ENCODE measurements at places on chromosomes 6 and 20.

DNA sequence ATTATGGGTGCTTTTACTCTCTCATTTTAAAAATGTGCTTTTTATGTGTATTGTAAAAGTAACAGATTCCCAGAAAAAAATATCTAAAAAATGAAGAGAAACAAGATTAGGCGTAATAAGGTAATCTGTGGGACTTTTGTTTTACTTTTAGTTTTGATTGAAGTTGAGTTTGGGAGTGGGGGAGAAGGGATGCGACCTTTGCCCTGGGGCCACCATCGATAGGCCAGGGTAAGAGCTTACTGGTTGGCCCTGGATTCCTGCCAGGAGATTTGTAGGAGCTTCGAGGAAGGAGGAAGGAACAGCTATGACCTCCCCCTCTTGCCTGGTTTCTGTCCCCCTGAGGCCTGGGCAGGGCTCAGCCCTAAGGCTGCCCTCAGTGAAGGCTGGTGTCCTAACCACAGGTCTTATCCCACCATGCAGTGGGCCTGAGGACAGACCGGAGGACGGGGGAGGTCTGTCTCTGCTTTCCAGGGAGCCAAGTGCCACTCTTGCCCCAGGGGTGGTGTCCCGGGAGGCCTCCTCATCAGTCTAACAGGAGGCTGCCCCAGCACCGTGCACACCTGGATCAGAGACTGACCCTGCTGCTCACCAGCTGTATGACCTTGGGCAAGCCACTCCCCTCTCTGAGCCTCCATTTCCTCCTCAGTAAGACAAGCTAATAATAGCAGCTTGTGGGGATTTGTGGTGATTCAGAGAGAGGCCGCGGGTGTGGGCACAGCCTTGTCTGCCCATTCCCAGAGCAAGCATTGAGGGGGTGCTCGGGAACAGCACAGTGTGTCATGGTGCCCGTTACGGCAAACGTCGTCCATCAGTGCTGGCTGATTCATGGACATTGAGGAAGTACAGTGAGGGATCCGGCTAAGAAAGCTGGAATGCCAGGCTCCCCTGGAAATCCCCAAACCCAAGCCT is 21.2 kb downstream of the TGM2 start:
- no peak for DNase-seq

- DNase-seq, result no peak
Observed at GRCh38 chr6:149995971-149996370, 29.4 kb downstream of the RAET1L start.

DNA sequence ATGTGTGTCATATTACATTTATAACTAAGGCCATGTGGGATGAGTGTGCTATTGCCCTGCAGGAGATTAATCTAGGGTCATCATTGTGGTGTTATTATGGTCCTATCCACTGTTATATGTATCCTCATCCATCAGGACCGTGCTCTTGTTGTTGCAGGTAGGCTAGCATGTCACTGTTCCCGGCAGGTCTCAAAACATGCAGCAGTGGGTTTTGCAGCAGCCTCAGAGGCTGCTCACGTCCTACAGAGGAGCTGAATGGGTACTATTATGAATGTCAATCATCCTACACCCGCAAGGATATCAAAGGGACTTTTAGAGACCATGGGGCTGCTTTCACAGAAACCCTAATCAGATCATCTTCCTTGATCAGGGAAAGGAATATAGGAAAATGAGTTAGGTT is 318.2 kb downstream of the SAMD5 start:
- no peak for DNase-seq

DNA sequence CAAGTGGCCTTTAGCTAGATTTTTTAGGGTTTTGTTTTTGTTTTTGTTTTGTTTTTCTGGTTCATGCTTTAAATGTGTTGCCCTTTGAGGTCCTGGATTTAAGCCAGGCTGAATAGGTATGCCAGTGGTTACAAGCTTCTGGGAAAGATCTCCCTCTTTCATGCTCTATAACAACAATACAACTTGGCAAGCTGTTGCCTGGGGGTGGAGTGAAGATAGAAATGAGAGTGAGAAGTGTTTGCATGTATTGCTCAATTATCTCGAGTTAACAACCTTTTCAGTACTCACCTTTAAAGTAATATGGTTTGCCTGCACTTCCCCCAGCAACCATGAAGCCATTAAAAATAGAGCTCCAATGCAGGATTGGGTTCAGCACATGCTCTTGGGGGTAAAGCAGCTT is 19.2 kb upstream of the HAO1 start:
- no peak for DNase-seq

- no peak for DNase-seq
Observed at GRCh38 chr20:24764027-24764793, 184.9 kb upstream of the CST7 start.

DNA sequence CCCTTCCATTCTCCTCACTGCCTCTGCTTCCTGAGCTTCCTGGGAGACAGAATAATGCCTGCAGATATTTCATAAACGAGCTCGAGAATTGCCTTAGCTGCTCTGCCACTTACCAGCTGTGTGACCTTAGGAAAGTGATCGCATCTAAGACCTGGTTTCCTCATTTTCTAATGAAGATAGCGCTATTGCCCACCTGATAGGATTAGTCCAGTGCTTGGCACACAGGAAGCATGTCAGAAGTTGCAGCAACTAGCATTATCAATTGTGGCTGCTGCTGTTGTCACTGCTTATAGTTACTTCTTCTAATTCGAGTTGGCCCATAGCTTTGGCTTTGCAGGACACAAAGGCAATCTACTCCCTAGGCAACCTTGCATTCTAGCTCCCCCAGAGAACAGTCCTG is 305.5 kb upstream of the SGK1 start:
- DNase-seq, result no peak

- DNase-seq, result no peak
Observed at GRCh38 chr20:61447952-61448351, 195.9 kb downstream of the CDH4 start.

- no peak for DNase-seq
Observed at GRCh38 chr20:43681991-43682410, 15.1 kb downstream of the MYBL2 start.

- DNase-seq, result no peak
Observed at GRCh38 chr6:83313882-83314281, 117.0 kb downstream of the ME1 start.

DNA sequence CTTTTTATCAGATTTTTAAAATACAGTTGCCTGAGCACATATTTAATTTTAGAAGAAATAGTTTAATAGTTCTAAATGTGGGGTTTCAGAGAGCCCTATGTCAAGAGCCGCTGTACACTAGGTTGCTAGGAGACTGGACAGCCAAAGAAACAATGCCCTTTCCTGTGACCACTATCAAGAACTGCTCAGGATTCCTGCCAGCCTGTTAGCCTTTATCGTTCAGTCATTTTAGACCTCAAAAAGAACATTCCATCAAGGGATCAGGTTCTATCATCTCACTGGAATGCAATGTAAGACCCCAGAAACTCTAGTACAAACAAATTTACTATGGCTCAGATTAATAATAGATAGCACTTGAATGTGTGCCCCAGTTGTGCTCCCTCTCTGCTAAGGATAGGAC is 181.2 kb upstream of the CCN2 start:
- no peak for DNase-seq

DNA sequence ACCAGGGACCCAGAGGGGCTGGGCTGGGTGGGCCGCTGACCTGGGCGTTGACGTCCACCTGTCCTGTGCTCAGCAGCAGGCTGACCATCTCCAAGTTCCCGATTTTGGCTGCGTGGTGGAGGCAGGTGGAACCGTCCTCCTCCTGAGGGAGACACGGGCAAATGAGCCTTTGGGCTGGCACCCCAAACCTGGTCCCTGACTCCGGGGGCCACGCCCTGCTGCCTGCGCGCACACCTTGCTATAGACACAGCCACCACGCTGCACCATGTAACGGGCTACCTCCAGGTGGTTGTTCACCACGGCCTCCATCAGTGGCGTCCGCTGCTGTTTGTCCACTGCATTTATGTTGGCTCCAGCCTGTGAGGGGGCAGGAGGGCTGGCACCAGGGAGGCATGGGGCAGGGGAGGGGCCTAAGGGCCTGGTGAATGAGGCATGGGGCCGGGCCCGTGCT is 7.8 kb upstream of the SLC44A4 start:
- no peak for DNase-seq

- no peak for DNase-seq
Observed at GRCh38 chr20:58693226-58694006, 816 bp downstream of the NPEPL1 start.

GRCh38 chr20:40967700-40968099 is 60.9 kb upstream of the TOP1 start:
- DNase-seq, result no peak

- DNase-seq, result no peak
Observed at GRCh38 chr20:53547664-53548239, 45.9 kb downstream of the ZNF217 start.

- peak; percentile 40 for DNase-seq
Observed at GRCh38 chr6:3732345-3733141, 19.0 kb downstream of the PXDC1 start.

- no peak for DNase-seq
Observed at GRCh38 chr6:30614044-30614842, 2.8 kb downstream of the PPP1R10 start.

DNA sequence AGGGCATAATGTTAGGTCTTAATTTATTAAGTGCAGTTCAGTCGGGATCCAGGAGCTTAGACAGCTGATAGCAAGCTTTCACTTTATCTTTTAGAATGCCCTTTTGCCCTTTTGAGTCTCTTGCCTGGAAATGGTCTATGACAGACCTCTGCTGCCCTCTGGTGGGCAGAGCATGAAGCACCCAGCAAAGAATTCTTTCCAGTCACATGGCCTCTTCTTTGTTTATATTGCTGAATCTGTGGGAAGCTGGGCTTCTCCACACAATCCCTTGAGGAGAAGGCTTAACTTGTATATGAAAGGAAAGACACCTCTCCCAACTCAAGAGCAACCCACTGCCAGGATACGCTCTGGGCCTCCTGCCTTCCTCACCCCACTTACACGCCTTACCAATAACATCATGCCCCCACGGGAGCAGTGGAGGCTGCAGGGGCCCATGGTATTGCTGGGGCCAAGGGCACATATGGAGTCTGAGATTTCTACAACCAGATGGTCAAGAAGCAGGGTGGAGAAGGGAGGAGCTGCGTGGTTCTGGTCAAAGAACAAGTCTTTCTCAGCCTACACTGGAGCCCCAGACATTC is 20.4 kb downstream of the WFDC3 start:
- DNase-seq, result peak; percentile 60

GRCh38 chr6:136440203-136440602 is 110.0 kb downstream of the MAP7 start:
- DNase-seq, result no peak

GRCh38 chr20:23205611-23206041 is 119.5 kb upstream of the CD93 start:
- DNase-seq, result no peak

DNA sequence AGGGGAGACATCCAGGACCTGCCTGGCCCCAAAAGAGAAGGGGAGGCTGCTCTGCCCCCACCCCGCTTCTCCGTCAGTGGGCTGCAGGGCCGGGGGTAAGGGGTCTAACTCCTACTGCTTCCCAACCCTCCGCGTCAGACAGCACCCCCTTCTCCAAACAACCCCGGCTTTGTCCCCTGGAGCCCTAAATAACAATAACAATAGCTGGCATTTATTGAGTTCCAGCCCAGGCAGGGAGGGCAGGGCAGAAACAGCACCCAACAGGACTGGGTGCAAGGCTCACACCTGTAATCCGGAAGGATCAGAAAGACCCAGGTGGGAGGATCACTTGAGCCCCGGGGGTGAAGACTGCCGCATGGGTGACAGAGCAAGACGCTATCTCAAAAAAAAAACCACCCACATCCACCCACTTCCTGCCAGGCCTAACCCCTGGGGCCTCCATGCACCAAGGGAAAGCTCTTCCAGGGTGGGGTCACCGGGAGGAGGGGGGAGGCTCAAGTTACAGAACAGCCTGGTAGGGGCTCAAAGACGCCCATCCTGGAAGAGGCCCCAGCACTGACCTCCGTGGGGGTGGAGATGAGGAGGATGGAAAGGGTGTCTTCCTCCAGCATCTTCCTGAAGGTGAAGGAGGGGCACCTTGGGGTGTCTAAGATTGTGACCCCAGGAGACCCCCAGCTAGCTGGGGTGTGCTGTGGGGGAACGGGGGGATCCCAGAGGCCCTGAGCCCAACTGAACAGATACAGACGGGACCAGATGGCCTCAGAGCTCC is 1.3 kb upstream of the FNDC11 start:
- no peak for DNase-seq

DNA sequence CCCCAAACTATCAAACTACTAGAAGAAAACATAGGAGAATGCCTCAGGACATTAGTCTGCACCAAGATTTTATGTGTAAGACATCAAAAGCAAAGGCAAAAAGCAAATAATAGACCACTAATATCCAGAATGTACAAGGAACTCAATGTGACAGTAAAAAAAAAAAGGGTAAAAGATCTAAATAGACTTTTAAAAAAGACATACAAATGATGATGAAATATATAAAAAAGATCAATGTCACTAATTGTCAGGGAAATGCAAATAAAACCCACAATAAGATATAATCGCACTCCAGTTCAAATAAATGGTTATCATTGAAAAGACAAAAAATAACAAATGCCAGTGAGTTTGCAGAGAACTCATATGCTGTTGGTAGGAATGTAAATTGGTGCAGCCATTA is 118.3 kb upstream of the DUSP22 start:
- DNase-seq, result no peak

GRCh38 chr20:58431134-58431533 is 42.1 kb downstream of the VAPB start:
- DNase-seq, result no peak

DNA sequence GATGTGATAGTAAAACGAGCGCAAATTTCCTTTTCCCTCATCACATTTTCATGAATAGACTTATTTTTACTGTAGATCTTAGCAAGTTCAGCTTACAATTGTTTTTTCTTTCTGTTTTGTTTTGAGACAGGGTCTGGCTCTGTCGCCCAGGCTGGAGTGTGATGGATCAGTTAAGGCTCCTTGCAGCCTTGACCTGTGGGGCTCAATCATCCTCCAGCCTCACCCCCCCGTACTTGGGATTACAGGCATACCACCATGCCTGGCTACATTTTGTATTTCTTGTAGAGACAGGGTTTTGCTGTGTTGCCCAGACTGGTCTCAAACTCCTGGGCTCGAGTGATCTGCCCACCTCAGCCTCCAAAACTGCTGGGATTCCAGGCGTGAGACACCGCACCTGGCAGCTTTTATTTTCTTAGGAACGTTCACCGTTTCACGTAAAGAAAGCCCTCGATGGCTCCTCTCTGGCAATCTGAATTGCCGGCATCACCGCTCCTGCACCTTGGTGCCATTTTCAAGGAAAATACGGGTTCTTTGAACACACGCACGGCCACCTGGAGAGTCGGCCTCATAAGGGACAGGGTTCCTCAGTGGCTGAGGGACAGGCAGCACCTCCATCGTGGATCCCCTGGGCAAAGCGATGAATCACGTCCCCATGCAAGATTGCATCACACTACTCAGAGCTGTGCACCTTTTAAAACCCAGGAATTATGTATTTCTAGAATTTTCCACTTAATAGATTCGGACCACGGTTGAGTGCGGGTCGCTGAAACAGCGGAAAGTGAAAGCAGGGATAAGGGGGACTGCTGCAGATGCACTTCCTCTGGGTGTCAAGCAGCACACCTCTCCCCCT is 78.7 kb downstream of the IRF4 start:
- DNase-seq, result no peak
